ENCODE measurements at places on chromosomes 3 and 15.
A peak's percentile ranks its signal among the peaks of the same experiment; 100 is the strongest.

GRCh38 chr3:88133711-88134263, 16.0 kb upstream of the C3orf38 start:
- no peak for DNase-seq

DNA sequence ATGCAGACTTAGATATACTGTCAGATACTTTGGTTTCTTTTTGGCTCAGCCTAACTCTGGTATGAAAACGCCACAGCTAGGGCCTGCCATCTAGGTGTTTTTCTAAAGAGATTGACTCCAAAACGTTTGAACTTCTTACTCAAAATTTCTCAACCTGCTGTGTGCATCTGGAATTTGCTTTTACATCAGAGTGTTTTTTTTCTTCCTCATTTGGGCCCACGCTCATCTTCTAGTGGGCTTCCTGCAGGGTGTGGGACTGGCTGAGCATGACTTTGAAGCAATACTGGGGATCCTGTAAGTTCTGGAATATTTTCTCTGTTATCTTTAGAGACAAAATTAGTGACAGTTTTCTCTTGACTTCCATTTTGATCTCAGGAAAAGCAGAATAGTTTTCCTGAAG, 117.8 kb downstream of the NR1D2 start:
- DNase-seq = no peak

DNA sequence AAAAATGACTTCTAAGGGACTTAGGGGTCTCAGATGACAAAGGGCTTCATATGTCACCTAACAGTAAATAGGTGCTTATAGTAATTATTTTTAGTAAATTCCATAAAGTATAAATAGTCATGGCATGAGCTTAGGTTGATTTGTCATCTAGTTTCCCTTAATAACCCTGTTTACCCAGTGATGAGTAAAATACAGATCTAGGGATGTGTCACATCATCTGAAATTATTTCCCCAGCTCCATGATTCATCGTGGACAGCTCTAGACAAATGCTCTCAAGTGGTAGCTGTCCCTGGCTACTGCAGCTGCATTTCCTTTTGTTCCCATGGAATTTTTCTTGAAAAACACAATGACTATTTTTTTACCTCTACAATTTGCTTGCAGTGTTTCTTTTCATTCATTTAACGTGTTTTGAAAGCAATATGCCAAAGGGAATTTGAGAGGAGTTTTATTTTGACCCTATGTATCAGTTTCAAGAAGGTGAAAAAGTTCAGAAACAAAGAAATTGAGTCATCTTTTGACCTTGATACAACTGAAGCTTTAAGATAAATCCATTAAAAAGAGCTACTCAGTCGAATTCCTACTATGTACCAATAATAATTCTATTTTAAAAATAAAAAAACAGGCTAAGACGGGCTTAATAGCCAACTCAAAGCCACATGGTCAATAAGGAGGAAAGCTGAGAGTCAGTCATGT, 241.6 kb downstream of the KCNMB2 start:
- no peak for DNase-seq

- no peak for DNase-seq
These were observed 30.7 kb upstream of the CSTA start for GRCh38 chr3:122294359-122294758.

- DNase-seq = no peak
These were observed 10.6 kb upstream of the POU1F1 start for GRCh38 chr3:87287011-87287410.

DNA sequence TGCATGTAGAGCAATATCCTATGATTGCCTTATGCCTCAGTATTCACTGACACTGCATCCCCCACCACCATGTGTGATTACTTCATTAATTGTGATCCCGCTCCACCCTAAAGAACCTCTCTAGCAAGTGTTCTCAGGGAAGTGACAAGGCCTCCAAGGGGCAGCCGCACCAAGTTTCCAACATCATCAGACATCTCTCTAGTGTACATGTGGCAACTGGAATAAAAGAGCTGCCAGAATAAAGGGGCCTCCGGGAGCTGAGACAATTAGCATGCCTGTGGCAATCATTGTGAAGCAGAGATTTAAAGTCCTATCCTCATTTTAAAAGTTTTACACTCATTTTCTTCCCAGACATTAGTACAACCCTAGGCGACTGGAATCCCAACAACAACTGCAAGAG, 902.1 kb upstream of the SEMA6D start:
- DNase-seq = no peak

GRCh38 chr3:42376344-42376798, 34.0 kb downstream of the LYZL4 start:
- DNase-seq = no peak

GRCh38 chr15:93706495-93707292, 524.7 kb upstream of the MCTP2 start:
- no peak for DNase-seq

GRCh38 chr3:123054109-123054778, 12.6 kb upstream of the PDIA5 start:
- DNase-seq = no peak

DNA sequence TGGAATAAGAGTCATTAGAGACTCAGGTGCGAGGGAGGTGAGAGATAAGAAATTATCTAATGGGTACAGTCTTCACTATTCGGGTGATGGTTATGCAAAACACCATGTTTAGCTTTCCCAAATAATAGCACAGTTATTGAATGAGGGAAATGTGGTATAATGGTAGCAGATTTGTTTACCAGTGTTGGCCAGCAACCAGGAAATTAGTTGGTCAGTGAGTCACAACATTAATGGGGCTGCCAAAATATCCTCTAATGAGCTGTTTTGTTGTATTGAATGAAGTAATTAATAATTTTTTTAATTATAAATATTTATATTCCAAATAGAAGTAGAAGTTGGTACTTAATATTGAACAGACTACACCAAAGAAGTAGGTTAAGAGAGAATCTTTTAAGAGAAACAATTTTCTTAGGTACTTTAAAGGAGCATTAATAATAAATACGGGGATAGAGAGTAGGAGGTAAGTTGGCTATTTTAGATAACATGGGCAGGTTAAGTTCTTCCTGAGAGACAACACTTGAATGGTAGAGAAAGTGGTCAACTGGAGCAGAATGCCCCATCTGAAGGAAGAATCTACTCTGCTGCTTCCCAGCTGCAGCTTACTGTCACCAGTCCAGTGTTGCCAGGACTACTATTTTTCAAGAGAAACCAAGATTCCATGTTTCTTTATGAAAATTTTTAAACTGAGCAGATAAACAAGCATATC, 218.8 kb downstream of the UBE2E2 start:
- DNase-seq = no peak

GRCh38 chr3:49017971-49018706, at the start of gene DALRD3:
DALRD3 (minus strand) TSS chr3:49018580; CDS start chr3:49018564, 16 bp downstream.
- DNase-seq = peak; percentile 67

DNA sequence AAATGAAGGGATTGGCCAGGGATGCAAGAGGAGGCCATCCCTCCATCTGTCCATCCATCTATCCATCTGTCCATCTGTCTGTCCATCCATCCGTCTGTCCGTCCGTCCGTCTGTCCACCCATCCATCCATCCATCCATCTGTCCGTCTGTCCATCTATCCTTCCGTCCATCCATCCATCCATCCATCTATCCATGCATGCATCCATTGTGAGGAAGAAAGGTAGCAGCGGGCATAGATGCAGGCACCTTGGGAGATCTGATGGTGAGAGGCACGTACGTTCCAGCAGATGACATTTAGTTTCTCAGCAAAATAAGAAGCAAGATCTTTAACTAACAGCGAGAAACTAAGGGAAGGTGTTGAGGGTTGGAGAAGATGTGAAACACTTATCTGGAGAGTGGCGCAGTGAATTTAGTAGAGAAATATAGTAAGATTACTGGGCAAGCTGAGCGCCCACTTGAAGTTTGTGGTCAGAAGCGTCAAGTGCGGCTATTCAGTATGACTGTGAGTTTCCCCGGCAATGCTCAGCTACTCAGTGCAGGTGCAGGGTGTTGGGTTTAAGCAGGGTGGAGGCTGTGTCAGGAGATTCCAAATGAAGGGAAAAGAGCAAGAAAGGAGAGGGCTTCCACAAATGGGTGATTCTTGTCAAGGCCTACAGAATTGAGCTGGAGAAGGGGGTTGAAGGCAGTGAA, 22.4 kb upstream of the SRP14 start:
- no peak for DNase-seq

DNA sequence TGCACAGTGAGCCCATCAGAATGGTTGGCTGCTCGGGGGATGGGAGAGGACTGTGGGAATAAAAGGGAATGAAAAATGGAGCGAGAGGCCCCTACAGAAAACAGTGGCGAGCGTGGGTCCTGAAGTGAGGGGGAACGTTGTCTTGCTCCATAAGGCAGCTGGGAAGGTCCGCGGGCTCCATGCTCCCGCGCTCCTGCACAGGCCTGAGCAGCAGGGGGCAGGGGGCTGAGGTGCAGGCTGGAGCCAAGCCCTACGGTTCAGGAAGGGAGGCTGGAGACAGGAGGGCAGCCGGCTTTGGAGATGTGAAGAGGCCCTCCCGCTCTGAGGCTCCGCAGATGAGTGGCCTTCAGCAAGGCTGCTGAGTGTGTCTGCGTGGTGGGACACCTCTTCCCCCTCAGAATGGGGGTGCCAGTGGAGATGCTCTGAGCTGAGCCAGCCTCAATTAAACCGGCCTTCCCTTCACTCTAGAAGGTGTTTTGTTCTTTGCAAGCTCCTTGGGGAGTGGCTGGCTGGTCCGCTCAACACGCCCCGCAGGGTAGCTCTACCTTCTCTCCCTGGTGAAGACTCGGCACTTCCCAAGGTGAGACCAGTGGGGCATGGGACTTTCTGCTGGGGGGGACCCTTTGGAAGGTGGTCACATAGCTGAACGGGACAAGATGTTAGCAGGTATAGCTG, 208.0 kb downstream of the XXYLT1 start:
- DNase-seq = no peak

- no peak for DNase-seq
These were observed 7.1 kb downstream of the SCAMP2 start for GRCh38 chr15:74866090-74866489.

DNA sequence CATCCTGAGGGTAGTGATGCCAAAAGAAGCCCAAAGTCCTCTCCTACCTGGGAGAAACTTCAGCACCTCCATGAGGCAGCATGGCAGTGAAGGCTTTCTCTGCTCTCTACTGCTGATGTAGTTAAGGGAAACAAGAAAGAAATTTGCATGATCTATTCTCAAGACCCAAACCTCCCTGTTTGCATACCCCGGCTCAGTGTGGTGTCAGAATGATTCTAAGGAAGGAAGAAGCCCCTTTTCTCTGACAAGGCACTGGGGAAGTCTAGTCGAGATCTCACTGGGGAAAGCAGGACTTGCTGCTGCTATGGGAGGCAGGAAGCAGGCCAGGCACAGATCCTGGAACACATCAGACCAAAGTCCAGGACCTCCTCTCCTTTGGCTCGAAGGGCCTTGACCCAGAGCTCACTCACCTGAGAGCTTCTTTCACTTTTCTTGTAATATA, 89.4 kb upstream of the ICE2 start:
- DNase-seq = peak; percentile 47

GRCh38 chr15:93610944-93611343, 521.9 kb upstream of the RGMA start:
- DNase-seq = no peak

GRCh38 chr15:75328493-75329314, 7.2 kb upstream of the COMMD4 start:
- DNase-seq = no peak

DNA sequence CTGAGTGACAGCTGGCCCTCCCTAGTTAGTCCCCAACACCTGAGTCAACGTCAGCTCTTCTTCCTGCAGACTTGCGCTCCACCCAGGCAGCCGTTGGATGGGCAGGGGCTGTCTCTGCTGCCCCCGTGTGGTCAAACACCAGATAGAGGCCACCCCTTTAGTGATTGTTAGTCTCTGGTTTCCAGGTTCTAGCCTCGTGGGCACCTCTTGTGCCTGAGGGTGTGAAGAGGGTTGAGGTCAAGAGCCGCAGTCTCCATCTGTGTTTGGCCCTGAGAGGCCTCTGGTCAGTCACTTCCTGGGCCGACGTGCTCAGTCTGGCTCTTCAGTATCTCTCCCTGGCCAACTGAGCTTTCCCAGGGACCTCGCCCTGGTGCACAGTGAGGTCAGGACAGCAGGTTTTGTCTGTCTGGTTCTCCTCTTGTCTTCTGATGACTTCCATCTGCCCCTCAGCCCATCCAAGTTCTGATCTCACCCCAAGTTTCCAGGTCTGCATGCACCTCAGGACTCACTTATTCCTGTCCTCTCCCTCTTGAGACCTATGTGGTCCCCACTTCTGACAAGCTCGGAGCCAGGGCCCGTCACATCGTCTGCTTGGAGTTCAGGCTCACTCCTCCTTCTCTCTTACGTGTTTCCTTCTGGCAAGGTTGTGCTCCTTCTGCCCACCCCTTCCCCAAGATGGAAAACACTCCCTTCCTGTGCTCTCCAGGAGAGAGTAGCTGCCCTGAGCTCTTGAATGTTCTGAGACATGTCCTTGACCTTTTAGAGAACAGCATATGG, 20.9 kb downstream of the CD276 start:
- DNase-seq = peak; percentile 63

DNA sequence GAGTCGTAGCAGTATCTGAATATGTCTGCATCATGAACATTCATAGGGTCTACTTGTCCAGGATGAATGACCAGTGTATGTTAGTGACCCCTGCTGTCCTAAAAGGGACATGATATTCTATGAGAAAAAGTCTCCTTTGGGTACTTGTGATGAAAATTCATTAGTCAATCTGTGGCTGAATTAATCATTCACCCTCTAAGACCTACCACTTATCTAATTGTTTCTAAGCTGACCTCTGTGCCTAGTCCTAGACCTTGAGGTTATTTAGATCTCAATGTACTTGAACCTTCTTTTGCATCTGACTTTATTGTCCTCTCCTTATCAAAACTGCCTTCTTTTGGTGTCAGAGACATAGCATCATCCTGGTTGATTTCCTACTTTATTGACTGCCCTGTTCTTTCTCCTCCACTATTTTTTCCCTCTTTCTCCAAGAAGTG, 799.3 kb downstream of the DIPK2A start:
- DNase-seq = no peak

GRCh38 chr3:123525433-123525832, 59.4 kb downstream of the HACD2 start:
- DNase-seq = no peak

DNA sequence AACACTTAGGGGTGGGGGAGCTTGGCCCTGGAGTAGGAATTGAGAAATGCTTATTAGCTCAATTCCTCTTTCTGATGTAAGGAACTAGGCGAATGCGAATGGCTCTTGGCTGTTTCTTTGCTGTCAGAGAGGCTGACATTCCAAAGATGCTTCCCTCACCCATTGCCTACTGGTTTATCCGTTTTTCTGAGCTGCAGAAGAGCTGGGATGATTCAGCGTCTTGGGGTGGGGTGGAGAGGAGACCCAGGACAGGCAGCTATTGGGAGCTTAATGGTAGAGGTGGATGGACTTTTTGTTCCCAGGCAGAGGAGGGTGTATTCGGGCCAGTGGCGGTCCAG, 9.8 kb downstream of the PLEKHO2 start:
- no peak for DNase-seq

- DNase-seq = no peak
These were observed 32.0 kb upstream of the CCDC80 start for GRCh38 chr3:112672716-112673541.

- DNase-seq = no peak
These were observed 85.6 kb downstream of the IGF2BP2 start for GRCh38 chr3:185739264-185739701.

DNA sequence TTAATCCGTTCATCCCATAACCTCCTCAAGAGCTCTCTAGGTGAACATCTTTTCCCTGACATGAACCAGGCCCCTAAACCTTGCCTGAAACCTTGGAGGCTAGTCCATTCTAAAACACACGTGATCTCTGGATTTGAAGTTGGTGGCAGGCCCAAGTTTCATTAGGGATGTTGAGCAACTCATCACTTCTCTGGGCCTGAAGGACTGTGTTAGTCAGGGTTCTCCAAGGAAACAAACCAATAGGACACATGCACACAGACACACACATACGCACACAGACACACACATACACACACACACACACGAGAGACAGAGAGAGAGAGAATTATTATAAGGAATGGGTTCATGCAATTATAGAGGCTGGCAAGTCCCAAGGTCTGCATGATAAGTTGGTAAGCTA, 31.9 kb downstream of the ACAN start:
- DNase-seq = no peak
